ENCODE measurements at places on chromosomes 2 and 18.

- peak; percentile 58 for DNase-seq
These were observed 219.2 kb upstream of the UBE2E3 start for GRCh38 chr2:180761224-180761623.

DNA sequence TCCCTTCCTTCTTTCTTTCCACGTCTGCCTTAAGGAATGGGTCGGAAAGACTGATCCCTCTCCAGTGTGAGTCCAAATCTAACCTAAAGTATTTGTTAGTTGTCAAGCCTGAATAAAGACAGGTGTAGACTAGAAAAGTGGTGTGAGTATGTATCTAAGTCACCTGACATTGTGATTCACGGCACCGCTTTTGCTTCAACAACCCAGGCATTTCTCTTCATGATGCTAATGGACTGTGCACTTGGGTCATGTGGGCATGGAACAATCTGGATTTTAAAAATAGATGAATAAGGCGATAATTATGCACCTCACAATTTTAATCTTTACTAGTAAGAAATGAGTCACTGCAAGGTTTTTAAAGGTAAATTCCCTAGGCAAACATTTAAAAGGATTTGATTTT, 107.5 kb downstream of the LIPG start:
- DNase-seq, result no peak

- no peak for DNase-seq
These were observed 190.4 kb upstream of the CCDC150 start for GRCh38 chr2:196449083-196449482.

DNA sequence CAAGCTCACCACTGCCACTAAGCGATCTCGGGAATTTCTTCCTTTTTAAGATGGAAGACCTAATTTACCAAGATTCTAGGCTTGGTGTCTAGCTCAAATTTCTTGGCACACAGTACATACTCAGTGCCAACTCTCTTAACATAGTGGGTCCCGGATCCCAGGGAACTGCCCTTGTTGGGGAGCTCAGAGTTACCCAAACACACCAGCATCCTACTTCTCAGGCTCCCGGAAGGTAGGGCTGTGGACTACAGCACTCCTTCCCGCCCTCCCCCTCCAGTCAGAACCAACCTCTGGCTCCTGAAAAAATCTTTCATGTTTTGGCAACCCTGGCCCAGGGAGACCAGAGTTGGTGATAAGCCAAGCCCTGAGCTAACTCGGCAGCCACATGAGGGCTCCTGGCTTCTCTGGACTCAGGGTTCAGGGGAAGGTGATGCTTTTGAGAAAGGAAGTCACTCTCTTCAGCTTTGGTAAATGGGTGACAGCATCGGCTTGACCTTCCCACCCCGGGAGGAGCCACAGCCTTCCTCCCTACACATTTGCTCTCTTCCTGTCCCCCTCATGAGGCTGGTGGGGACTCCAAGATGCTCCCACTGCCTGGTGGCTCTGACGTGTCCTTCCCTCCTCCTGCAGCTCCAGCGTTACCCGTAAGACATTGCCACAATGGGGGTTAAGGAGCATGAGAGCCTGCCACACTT, 8.8 kb downstream of the ODC1 start:
- DNase-seq, result no peak

DNA sequence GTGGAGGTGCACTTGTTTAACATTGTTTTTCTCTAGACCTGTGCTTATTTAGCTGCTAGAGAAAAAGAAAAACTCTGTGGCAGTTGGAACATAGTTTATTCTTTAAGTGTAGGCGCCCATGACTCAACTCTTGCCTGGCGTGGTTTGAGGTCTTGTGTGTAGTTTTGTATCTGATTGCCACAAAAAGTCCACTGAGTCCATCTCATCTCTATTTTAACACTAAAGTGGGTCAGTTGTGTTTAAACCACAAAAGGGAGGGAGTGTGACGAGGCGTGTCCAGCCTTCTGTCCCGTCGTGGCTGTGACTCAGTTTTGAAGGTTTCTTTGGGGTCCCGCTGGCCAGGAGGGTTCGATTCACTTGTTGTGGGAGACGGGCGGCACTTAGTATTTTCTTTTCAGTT, 15.3 kb upstream of the UGT1A9 start:
- no peak for DNase-seq

GRCh38 chr2:26840937-26841610, 6.9 kb upstream of the DPYSL5 start:
- DNase-seq, result no peak

Measured in RCC 7860 (cell line).